Left forelimb (tissue), 1 donor: ENCODE measurements at places on chromosomes 1 and 21.

- peak; percentile 48 for DNase-seq
Observed at GRCh38 chr1:228306275-228307217, 98.7 kb downstream of the OBSCN start.

DNA sequence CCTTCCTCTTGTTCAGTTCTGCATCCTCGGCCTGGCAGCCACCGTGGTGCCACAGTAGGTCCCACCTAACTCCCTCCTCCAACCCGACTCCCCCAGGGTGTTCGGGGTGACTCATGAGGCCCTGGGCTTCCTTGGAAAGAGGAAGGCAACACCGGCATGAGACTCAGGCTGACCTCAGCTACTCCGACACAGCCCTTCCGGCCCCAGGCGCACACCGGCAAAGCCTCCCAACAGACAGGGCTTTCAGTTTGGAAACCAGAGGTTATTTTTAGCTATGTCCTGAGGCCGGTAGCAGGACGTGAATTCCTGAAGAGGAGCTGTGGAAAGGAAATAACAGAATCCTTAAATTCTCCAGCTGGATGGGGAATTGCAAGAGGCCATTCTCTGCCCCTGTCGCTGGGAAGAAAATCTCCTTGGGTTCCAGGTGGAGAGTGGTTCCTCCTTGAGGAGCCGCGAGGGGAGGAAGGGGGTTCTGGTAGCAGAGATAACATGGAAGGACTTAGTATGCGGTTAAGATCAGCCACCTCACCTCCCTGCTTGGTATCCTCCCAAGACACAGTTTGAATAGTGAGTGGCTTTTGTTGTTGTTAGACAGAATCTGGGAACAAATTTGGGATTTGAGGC, 24.4 kb downstream of the PLXNA2 start:
- no peak for DNase-seq

GRCh38 chr1:16215882-16216753, 3.7 kb upstream of the ARHGEF19 start:
- peak; percentile 87 for DNase-seq

DNA sequence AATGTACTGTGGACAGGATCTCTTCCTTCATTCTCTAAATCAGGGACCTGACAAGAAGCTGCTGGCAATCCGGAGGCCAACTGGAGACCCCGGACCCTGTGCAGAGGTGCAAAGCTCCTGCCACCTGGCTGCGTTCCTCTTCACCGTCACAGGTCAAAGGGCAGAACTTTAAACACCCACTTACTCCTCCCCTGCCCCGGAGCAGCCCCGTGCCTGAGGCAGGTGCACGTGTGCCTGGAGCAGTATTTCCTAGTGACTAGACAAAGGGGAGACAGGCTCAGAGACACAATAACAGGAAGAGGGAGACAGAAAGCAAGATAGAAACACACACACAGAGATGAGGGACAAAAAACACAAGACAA, 6.6 kb upstream of the PIGC start:
- DNase-seq = no peak

DNA sequence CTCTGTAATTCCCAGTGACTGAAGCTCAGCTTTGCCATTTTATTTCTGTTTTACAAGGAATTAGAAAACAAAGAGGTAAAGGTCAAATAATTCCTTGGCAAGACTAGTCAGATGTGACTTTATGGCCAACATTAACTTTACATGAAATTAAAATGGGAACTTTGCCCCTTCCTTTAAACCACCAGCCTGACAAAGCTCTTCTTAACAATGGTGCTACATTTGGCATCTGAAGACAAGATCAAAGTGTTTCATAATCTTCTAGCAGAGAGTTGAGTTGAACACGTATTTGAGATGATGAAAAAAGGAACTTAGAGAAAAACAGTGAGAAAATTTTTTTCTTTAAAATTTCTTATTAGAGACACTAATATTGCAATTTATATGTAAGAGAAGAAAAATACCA, 193.8 kb downstream of the AK5 start:
- no peak for DNase-seq

DNA sequence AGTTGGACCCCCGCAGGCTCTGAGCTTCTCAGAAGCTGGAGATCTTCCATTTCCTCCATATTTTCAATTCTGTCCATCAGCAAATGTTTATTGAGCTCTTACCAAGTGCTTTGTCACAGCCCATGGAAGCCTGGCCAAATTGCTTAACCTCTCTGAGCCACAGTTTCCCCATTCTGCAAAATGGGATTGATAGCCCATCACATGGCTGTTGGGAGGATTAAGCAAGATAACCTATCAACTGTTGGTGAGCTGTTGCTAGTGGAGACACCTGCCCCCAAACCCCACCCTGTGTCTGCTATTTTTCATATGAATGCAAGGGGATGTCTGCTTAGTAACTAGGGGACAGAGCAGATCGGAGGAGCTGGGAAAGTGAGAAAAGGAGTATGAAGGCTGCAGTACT, 38.3 kb downstream of the CD34 start:
- no peak for DNase-seq

GRCh38 chr1:205692423-205692822, 12.1 kb upstream of the SLC45A3 start:
- DNase-seq = peak; percentile 41

DNA sequence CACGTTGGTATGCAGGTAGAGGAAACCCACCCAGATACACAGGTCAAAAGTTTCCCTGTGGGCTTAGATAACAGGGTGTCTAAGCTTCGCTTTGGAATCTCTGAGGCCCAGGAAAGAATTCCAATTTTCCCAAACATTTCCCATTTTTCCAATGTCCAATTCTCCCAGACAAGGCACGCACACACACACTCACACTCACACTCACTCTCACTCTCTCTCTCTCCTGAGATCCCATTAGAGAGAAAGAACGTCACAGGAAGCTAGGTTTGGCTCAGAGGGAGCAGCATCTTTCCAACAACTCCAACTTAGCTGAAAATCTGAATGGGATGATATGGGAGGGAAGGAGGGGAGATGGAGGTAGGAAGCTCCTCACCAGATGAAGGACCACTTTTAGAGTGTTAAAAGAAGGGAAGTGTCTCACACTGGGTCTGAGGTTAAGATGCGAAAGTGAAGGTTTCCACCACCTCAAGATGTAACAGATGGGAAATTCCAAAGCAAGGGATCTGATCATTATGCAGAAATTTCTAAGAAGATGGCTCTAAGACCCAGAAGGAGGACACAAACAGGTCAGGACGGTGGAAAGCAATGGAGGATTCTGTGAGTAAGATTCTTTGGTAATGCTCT, 63.5 kb downstream of the GNG12 start:
- DNase-seq = no peak

DNA sequence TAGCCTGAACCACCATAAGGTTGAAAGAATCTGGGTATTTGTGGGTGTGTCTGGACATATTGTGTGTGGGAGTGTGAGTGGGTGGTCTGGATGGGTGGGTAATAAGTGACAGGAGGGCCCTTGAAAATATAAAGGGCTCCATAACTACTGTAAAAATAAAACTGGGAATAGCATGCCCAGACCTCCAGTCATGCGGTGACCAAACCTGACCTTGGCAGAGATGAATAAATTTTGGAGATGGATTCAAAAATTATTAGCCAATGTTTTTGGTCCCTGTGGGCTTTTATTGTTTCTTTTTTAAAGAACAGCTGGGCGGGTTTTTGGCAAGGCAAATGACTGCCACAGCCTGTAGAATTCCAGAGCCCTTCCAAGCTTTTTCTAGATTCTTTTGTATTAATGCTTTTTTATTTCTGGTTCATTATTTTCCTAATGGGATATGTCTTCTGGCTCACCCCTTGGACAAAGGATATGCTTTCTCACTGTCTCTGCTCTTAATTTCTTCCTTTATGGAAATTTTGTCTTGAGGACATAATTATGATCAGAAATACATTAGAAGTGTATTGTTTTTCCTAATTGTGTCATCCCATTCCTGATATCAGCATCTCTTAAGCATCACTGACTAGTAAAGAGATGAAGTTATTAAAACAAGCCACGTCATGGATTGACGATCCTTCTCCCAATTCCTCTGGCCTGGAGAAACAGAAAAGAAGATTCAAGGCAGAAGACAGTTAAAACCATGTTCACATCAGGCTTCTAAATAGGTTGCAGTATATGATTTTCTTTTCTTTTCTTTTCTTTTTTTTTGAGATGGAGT, 69.5 kb downstream of the NTMT2 start:
- DNase-seq = no peak

DNA sequence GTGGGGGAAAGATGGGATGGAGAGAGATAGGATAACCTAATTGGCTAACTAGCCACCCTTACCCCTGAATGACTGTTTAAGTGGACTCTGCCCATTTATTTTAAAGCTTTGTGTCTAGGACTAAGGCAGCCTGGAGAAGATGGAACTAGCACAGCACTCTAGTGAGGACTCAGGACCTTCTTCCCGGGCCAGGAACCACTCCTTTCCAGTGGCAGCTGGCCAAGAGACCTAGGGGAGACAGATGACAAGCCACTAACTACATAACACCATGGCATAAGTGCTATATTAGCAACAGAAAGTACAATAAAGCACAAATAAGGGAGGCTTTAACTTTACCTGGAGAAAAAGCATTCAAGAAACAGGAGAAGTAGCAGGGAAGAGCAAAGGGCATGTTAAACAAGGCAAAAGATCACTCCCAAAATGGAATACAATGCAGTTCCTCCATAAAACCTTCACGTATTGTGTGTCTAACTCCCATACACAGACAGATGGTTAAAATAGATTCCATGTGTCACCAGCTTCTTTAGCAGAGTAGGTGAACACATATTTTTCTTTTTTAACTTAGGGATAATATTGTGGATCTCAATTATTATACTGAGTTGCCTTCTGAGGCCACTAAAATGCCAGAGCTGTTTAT, 20.6 kb downstream of the CLCA1 start:
- no peak for DNase-seq

- DNase-seq = no peak
Observed at GRCh38 chr1:200992382-200993048, 31.0 kb downstream of the KIF21B start.
